Fibroblast of the aortic adventitia (primary cell): ENCODE measurements at places on chromosomes 16 and 17. TPM values are rescaled to one million over a fixed set of nuclear protein-coding genes. Genes with fewer than 3 reads are reported as not detected.

The TBC1D28 gene
- not detected in 2 replicates for total RNA-seq

The PRMT7 gene
- total RNA-seq = 36.9 and 42.1 TPM in 2 replicates

The TMEM208 gene
- total RNA-seq = 21.8 and 24.3 TPM in 2 replicates

The SCIMP gene
- not detected in 2 replicates for total RNA-seq

The FBXO39 gene
- 0.09 and 0.57 TPM in 2 replicates for total RNA-seq

The ASIC2 gene
- total RNA-seq = 0.18 TPM in 1 of 2 replicates, not detected in the other

The SLC9A5 gene
- total RNA-seq = 0.65 and 1.4 TPM in 2 replicates

The C17orf100 gene
- 0.57 and 0.63 TPM in 2 replicates for total RNA-seq

The QPRT gene
- total RNA-seq = 7.4 and 86.1 TPM in 2 replicates

The PRR35 gene
- total RNA-seq = not detected in 2 replicates

The CA7 gene
- not detected in 2 replicates for total RNA-seq

The TLCD2 gene
- 4.5 and 10.1 TPM in 2 replicates for total RNA-seq
